Activated CD4-positive, CD25-positive, alpha-beta regulatory T cell treated with anti-CD3 and anti-CD28 coated beads, Interleukin-2, amount 50 U/mL, for 72 hours (primary cell): ENCODE measurements at places on chromosomes 12 and 14.

GRCh38 chr14:79413734-79414428 lies 797.4 kb downstream of the DIO2 start:
- no peak for DNase-seq

GRCh38 chr14:91854327-91854934 lies 12.9 kb downstream of the TC2N start:
- no peak for DNase-seq

GRCh38 chr14:101992708-101993107 lies 28.3 kb downstream of the DYNC1H1 start:
- no peak for DNase-seq

DNA sequence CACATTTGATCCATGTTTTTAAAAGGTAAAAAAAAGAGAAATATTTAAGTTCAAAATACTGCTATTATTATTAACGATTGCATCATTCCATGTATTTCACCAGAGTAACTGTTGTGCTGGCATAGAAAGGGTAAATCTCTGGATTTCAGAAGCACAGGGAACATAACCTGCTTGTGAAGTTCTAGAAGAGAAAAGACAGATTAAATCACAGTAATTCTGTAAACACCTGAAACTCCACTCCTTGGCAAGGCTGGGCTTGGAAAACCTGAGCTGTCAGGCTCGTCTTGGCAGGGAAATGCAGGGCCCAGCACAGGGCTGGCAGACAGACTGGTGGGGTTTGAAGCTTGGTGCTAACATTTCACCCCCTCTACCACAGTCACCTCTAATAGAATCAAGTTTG lies 35.1 kb downstream of the SVOP start:
- no peak for DNase-seq

DNA sequence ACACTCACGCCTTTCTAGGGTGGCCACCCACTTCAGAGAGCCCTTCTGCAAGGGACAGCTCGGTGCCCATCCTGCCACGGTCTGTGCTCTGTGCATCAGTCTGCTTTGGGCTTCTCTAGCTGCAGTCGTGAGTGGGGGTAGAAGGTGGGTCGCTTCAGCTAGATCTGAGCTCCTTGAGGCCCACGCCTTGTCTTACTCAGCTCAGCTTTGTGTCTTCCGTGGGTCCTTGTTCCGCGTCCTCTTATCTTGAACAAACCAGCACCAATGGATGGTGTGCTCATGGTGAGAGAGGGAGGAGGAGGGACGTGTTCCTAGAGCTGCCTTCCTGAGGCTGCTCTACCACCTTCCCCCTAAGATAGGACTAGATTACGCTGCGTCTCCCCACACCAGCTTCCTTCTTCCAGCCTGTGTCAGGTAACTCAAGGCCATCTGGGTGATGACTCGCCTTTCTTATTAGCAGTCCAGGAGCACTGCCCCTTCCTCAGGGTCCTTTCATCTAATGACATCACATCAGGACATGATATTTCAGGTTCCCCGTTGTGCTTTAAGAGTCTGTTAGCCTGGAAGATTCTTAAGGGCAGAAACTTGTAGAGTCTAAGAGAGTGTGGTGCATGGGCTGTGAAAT lies 118.8 kb downstream of the TSPAN9 start:
- no peak for DNase-seq

DNA sequence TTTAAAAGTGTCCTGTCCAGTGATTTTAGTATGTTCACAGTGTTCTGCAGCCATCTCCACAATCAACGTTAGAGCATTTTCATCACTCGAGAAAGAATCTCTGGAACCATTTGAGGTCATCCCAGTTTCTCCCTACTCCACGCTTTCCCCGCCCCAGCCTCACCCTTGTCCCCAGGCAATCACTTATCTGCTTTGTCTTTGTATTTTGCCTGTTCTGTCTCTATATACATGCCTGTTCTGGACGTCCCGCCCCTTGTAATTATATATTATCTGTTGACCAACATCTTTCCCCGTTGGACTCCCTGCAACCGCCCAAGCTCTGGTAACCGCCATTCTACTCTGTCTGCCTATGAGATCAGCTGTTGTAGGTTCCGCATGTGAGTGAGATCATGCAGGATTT lies 21.5 kb upstream of the ASPG start:
- DNase-seq: no peak

GRCh38 chr14:96940009-96940408 lies 142.8 kb downstream of the VRK1 start:
- no peak for DNase-seq

DNA sequence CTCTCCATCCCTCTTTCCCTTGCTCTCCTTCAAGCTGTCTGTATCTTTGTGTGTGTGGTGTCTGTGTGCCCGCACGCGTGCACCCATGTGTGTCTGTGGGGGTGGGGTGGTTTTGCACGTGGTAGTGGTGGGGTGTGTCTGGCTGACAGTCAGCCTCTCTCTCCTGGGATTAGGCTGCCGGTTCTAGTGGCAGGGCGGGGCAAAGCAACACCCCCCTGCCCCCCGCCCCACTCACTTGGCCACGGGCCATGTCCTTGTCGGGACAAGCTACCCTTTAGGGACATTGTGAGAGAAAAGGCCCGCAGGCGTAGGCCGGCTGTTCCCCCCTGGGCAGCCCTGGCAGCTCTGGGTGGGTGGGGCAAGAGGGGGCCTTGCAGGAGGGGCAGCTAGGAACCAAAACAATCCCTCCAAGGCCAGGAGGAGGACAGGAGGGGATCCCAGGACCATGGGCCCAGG lies 182.6 kb downstream of the ALG10 start:
- no peak for DNase-seq

GRCh38 chr14:59130462-59130861 lies 58.0 kb upstream of the DAAM1 start:
- DNase-seq: no peak

GRCh38 chr12:29799591-29799990 lies 15.8 kb upstream of the TMTC1 start:
- no peak for DNase-seq

GRCh38 chr14:36820111-36820709 lies 158.6 kb downstream of the PAX9 start:
- no peak for DNase-seq

GRCh38 chr12:78473136-78473535 lies 391.4 kb upstream of the SYT1 start:
- no peak for DNase-seq

DNA sequence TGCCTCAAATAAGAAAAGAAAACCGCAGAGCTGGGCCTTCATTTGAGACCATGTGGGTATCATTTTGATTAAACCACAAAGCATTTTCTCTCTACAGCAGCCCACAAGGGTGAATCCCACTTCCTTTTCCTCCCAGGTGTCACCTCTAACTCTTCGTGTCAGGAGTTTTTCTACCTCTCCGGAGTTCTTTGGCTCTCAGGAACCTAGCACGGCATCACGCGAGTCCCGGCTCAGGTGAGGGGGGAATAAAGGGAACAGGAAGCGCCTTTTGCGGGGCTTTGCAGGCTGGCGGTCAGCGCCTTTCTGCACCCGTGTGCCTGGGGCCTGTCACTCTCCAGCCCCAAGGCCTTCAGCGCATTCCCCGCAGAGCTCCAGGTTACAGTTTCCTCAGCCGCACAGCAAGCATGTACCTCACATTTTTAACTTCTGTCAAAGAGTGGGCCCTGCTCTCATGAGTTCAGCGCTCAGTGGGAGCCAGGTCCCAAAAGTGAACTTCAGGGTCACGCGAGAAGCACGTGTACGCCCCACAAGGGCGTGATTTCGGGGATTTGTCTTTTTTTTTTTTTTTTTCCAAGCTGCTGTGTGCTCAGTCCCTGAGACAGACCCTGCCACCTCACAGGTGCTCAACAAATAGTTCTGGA lies 740 bp upstream of the PRPF40B start:
- peak; percentile 53 for DNase-seq

GRCh38 chr14:94660306-94660946 lies 48.2 kb downstream of the SERPINA3 start:
- no peak for DNase-seq

- no peak for DNase-seq
Measured at GRCh38 chr12:539540-540310, 80.0 kb downstream of the B4GALNT3 start.

- DNase-seq: no peak
Measured at GRCh38 chr14:75162631-75163030, 13.8 kb downstream of the TMED10 start.

GRCh38 chr14:89855961-89856656 lies 98.4 kb downstream of the EFCAB11 start:
- DNase-seq: no peak

- DNase-seq: no peak
Measured at GRCh38 chr12:70644861-70645260, 7.6 kb upstream of the PTPRB start.

DNA sequence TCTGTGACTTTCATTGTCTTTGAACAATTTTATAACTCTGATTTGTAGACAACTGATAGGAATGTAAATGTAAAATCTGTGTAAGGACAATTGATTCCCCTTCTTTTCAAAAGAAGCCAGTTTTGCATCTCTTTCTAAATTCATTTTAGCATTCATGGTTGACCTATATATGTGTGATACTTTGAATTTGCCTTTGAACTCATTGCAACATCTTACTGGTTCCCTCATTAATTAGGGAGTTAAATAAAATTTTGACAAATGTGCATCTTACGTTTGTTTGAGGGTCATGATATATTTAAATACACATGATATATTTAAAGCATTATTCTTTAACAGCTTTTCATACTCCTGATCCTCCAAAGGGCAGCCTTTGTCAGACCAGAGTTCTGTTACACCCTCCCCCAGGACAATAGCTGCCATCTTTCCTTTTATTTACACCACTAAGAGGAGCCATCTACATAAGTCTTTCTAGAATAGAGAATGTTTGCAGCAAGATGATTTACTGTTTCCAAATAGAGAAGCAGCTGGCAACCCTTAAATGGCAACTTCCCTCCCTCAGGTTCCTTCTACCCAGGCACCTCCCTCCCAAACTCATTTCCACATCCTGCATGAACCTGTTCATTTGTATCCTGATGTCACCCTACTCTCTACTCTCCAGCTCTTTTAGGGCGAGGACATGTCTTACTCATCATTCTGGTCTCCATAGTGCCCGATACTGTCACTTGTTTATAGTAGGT lies 40.2 kb upstream of the APPL2 start:
- no peak for DNase-seq

DNA sequence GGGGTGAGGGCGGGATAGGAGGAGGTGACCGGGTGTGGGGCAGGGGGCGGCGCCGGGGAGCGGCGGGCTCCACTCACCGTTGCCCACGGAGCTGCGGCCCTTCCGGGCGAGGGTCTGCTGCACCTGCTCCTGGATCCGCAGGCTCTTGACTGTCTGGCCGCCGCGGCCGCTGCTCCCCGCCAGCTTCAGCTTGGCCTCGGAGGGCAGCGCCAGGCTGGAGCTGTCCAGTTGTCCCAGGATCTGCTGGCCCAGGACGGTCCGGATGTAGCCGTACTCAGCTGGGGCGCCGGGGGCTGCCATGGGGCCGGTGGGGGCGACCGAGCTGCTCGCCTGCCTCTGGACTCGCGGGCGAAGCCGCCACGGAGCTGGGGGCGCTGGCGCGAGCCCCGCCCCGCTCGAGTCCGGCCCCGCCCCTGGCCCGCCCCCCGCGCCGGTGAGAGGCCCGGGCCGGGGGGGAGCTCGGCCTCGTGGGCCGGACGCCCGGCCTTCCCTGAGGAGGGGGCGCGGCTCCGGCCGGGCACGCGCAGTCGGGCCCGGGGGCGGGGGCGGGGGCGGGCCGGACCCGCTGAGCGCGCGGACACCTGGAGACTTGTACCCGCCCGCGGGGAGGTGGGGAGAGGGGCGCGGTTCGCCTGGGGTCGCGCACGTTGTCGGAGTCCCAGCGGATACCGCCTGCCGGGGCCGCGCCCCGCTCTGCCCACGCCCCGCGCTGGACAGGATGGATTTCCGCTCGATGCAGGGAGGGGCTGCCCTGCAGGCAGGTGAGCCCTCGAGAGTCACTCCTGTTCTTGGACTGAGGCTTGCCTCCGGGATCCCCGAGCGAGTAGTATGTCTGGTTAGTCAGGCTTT lies at the start of gene PKP2:
PKP2 (minus strand) TSS at position 346 of the 849 bp plus-strand sequence; CDS start at position 300, 46 bp downstream.
- DNase-seq: no peak

DNA sequence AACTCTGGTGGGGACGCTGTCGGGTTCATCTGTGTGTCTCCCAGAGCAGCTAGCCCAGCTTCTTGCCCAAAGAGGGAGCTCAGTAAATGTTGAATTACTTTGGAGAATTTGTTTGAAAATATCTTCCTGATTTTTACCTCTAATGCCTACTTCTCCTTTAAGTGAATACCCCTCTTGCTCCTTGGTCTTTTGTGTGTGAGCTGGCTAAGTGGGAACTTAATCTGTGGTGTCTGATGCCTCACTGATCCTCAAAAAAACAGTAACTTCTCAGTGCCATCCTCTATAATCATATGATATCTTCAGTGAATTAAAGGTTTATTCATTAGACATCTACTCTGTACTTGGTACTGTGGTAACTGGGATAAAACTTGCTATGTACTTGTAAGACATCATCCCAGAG lies 7.7 kb upstream of the PSMA6 start:
- no peak for DNase-seq

DNA sequence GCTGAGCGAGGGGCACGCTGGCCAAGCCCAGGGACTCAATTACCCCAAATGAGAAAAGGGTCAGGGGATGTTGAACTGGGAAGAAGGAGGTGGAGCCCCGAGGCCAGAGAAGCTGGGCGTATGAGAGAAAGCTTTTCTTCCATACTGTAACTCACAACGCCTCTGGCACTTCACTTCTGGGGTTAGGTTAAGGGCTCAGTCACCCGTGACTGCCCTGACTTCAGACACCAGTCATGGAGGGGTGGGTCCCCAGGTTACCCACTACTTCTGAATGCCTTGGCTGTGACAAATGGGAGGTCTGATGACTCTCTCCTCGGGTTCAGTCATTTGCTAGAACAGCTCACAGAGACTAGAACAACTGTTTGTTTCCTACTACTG lies 5.5 kb upstream of the GPR132 start:
- peak; percentile 51 for DNase-seq

- DNase-seq: no peak
Measured at GRCh38 chr14:95215094-95215725, 57.9 kb upstream of the DICER1 start.

- no peak for DNase-seq
Measured at GRCh38 chr12:8698879-8699278, 1.1 kb downstream of the RIMKLB start.

GRCh38 chr12:32595251-32595650 lies 83.8 kb upstream of the DNM1L start:
- no peak for DNase-seq

DNA sequence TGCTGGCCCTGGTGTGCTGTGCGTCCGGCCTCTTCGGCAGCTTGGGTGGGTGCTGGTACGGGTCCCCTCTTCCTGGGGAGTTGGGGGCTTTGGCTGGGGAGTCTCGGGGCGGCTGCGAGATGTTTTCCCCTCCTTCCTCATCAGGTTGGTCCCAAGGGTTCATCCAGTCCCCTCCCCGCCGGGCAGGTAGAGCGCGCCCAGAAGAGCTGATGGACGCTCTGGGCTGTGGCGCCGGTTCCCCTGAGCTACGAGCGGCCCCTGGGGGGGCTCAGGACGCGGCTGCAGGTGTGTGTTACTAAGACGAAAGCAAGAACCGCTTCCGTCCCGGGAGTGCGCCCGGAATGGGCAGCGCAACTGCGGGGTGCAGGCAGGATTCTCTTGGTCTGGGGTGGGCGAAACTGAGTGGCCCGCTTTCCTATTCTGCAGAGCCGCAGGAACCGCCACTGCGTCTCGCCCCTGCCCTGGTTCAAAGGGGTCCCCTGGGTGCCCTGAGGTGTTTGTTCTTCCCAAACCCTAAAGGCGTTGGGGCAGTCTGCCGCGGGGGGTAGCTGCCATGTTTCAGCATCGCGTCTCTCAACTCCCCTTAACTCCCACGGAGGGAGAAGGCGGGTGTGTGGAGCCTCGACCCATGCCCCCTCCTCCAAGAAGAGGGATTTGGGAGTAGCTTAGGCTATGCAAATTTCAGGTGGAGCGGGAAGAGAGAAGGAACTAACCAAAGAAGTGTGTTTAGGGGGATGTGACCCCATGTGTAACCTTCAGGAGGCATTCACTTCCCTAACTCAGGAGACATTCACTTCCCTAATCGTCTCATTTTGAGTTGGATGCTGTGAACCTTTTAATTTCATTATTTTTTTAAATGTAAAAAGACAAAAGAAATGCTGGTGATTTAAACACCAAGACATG lies 1.2 kb downstream of the SLC24A4 start:
- DNase-seq: no peak
